Kidney (tissue), 22 donors: ENCODE measurements at places on chromosomes 3 and 15. TPM values are rescaled to one million over a fixed set of nuclear protein-coding genes. Genes with fewer than 3 reads are reported as not detected.

GRCh38 chr15:40942337-40942854 is 10.9 kb upstream of the CHAC1 start:
- H3K4me1 ChIP-seq, result peaks cover 23% of the 10 kb centered on the region
- H3K36me3 ChIP-seq, result no peaks in the 10 kb centered on the region
- no peak for DNase-seq
- peak overlapping the region; percentile 51 for H3K27ac ChIP-seq
- peak overlapping the region; percentile 62 for H3K4me3 ChIP-seq

GRCh38 chr15:86432861-86433260 is 353.2 kb downstream of the AGBL1 start:
- H3K27ac ChIP-seq, result no peak overlapping the region
- no peak overlapping the region for H3K4me3 ChIP-seq
- H3K27me3 ChIP-seq, result no peaks in the 10 kb centered on the region
- H3K4me1 ChIP-seq, result no peaks in the 10 kb centered on the region
- no peak for DNase-seq

DNA sequence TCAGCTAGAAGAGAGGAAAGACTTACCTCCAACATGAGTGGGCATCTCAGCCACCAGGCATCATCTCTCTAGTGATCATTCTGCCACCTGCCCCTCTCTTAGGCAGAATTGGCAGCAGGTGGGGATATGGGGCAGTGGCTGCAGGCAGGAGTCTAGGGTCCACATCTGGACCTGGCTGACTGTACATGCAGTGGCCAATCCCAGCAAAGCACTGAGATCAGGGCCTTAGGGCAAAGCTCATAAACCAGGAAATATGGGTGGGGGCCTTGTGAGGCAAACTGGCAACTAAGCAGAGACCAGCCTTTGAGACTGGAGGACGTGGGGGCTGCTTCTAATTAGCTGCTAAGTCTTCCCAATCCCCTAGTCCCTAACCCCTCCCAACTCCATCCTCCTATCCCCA is 12.9 kb downstream of the POMGNT2 start:
- no peaks in the 10 kb centered on the region for H3K4me1 ChIP-seq
- H3K27me3 ChIP-seq, result no peaks in the 10 kb centered on the region
- no peak overlapping the region for H3K4me3 ChIP-seq
- no peak for DNase-seq

DNA sequence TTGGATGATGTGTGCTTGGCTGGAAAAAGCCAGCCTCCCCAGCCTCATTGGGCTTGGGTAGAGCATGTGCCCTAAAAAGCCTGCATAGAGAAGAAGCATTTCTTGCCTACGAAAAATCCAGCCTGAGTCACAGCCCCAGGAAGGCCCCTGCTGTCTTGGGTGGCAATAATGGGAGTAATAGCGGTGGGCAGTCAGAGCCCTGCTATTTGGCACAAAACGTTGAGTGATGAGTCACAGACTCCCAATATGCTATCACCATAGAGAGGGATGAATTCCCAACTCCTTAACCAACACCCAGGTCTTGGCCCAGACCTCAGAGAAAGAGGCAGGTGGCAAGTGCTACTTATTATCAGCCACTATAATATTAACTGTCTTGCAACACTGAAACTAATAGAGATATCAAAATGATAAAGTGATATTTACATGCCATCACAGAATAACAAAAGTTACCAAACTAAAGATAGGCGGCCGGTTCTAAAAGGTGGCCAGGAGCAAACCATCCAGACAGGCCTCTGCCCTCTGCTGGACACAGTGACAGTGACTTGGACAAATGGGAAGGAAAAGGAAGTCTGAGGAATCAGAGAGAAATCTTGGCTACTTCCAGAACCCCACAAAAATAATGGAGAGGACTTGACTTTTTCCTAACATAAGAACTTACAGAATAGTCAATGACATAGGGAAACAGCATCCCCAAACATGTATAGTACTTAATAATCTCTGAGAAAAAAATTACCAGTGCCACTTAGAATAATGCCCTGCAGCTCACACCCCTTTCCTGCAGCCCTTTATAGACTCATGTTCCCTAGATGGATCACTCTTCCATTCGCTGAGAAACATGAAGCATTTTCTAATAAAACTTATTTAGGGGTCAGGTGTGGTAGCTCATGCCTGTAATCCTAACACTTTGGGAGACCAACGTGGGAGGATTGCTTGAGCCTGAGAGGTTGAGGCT is 51.9 kb upstream of the MUC13 start:
- no peaks in the 10 kb centered on the region for H3K27me3 ChIP-seq
- H3K27ac ChIP-seq, result no peak overlapping the region
- DNase-seq, result peak; percentile 47

GRCh38 chr3:39211332-39212130 is 19.1 kb upstream of the XIRP1 start:
- H3K36me3 ChIP-seq, result no peaks in the 10 kb centered on the region
- H3K4me1 ChIP-seq, result no peaks in the 10 kb centered on the region
- H3K27me3 ChIP-seq, result no peaks in the 10 kb centered on the region

DNA sequence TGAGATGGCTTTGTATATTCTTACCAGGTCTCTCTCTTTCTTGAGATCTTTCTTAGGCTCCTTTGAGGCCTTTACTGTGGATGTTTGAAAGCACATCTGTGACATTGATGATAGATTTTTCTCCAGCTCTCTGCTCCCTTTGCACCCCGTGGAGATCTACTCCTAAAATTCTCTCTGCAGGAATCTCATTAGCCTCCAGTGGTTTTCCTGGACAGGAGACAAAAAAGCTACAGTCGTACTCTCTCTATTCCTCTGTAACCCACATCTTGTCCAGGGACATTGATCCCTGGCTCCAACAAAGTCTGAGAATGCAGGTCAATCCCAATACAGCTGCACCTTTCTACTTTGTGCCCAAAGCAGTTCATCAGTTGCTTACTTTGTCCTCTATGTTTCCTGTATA is 68.2 kb downstream of the RBMS3 start:
- H3K27ac ChIP-seq, result no peak overlapping the region
- no peaks in the 10 kb centered on the region for H3K36me3 ChIP-seq
- H3K27me3 ChIP-seq, result no peaks in the 10 kb centered on the region
- H3K4me3 ChIP-seq, result no peak overlapping the region
- no peak for DNase-seq

DNA sequence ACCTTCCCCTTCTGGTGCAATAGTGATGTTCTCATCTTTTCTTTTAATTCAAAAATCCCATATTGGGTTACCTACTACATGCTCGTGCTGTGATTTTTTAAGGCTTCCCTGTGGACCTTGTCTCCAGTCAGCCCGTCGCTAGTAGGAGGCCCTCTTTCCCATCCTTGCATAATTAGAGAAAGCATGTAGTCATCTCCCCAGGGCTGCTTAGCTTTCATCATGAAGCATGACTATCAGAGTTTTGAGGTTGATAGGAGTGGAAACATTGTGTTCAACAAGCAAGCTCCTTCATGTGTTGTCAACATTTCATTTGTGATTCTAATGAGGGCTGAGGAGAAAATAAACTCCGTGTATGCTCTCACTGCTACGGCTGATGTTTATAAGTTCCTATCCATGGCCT is 8.7 kb upstream of the LRTM1 start:
- H3K4me3 ChIP-seq, result no peak overlapping the region
- no peak for DNase-seq

GRCh38 chr3:161619351-161619750 is 122.7 kb downstream of the OTOL1 start:
- no peaks in the 10 kb centered on the region for H3K27me3 ChIP-seq
- no peaks in the 10 kb centered on the region for H3K36me3 ChIP-seq
- H3K27ac ChIP-seq, result no peak overlapping the region

DNA sequence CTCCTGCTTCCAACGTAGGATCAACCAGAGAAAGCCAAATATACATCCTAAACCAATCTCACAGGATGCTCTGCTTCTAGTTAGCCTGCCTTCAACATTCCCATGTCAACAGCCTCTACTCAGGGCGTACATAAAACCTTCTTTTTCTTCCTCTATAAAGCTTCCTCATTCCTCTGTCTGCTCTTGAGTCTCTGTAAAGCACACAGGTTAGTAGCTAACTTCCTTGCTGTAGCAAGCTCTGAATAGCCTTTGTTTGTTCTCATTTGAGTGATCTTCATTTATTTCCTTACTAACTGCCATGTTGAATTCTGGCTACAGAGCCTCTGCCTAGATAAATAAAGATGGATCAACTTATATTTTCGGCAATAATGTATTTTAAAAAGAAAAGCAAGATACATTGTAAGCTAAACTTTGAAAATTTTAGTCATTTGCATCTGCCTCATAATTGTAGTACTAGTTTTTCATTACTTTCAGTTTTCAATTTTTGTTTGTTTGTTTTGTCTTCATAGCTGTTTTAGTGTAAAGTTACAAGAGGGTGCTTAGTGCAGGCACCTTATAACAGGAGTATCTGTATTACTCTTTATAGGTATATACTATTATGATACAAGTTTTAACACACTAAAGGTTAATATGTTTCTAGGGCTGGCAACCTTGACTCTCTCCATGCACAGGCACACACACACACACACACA is 498.2 kb downstream of the PYDC2 start:
- H3K27ac ChIP-seq, result no peak overlapping the region
- no peaks in the 10 kb centered on the region for H3K27me3 ChIP-seq
- no peaks in the 10 kb centered on the region for H3K36me3 ChIP-seq
- H3K4me1 ChIP-seq, result no peaks in the 10 kb centered on the region
- no peak overlapping the region for H3K4me3 ChIP-seq

DNA sequence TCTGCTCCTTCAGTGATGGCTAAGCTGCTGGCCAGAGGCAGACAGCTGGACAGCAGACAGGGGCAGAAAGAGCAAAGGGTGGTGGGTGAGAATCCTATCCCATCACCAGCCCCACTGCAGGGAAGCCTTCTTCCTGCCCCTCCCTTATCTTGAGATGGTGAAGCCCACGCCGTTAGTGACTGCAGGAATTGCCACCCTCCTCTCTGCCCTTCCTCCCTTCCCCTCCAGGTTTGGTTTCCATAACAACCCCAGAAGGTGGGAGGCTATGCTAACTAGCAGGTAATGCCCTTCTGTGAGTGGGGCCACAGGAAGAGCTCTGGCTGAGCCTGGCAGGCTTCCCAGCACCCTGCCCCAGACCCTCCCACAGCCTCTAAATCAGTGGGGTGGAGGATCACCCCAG is 32.8 kb downstream of the SCN5A start:
- H3K36me3 ChIP-seq, result no peaks in the 10 kb centered on the region
- DNase-seq, result peak; percentile 20
- no peak overlapping the region for H3K4me3 ChIP-seq
- no peaks in the 10 kb centered on the region for H3K4me1 ChIP-seq
- no peaks in the 10 kb centered on the region for H3K27me3 ChIP-seq
- H3K27ac ChIP-seq, result no peak overlapping the region

- no peaks in the 10 kb centered on the region for H3K36me3 ChIP-seq
- no peak for DNase-seq
- no peak overlapping the region for H3K4me3 ChIP-seq
- no peak overlapping the region for H3K27ac ChIP-seq
- H3K4me1 ChIP-seq, result no peaks in the 10 kb centered on the region
Measured at GRCh38 chr3:171688593-171688992, 121.7 kb downstream of the PLD1 start.

- no peaks in the 10 kb centered on the region for H3K27me3 ChIP-seq
- no peak overlapping the region for H3K4me3 ChIP-seq
- H3K27ac ChIP-seq, result no peak overlapping the region
- DNase-seq, result no peak
Measured at GRCh38 chr3:102400142-102400541, 34.7 kb upstream of the ZPLD1 start.

DNA sequence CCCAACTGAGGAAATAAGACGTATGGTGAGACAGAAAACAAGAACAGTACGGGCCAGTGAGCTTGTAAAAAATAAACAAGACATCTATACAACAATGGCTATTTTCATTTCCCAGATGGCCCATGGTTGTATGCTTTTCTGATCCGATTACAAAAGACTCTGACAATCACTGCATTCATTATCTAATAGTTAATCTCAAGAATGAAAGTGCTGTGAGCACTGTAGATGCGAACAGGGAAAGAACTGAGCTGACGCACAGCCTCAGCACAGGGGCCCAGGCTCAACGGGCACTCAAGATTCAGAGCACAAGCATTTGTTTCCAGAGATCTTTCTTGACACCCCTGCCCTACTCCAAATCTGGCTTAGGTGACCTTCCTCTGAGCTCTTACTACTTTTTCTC is 6.9 kb downstream of the MTMR10 start:
- H3K4me3 ChIP-seq, result peak overlapping the region; percentile 50
- DNase-seq, result no peak
- H3K36me3 ChIP-seq, result peaks cover 11% of the 10 kb centered on the region
- H3K4me1 ChIP-seq, result peaks cover 37% of the 10 kb centered on the region
- peak overlapping the region; percentile 43 for H3K27ac ChIP-seq
- no peaks in the 10 kb centered on the region for H3K27me3 ChIP-seq

DNA sequence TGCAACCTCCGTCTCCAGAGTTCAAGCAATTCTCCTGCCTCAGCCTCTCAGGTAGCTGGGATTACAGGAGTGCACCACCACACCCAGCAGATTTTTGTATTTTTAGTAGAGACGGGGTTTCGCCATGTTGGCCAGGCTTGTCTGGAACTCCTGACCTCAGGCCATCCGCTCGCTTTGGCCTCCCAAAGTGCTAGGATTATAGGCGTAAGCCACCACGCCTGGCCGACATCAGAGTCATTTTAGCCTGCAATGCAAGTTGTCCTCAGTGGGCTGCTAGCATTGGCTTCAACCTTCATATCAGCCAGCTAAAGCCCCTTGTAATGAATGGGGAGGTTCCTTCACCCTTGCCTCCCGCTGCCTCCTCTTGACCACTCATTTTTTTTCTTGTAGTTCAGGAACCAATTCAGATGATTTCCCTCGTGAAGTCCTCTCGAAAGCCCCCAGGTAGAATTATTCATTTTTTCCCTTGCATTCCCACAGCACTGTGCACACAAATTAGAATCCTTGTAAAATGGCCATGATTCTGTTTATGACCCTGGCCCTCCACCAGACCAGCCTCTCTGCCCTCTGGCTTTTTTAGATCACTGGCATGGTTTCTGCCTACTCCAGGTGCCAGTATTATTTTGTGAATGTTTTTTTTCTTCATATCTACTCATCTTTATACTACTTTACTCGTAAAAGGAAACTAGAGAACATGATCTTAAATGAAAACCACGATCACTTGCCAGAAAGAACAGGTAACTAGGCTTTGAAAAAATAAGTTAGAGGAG is 29.1 kb downstream of the FLNB start:
- H3K27ac ChIP-seq, result peak overlapping the region; percentile 13
- no peaks in the 10 kb centered on the region for H3K27me3 ChIP-seq
- no peaks in the 10 kb centered on the region for H3K36me3 ChIP-seq
- peaks cover 44% of the 10 kb centered on the region for H3K4me1 ChIP-seq
- DNase-seq, result no peak

- H3K27ac ChIP-seq, result no peak overlapping the region
- DNase-seq, result peak; percentile 72
- H3K27me3 ChIP-seq, result no peaks in the 10 kb centered on the region
- H3K4me1 ChIP-seq, result no peaks in the 10 kb centered on the region
Measured at GRCh38 chr15:23401627-23402026, 45.4 kb downstream of the GOLGA6L2 start.

- H3K27me3 ChIP-seq, result no peaks in the 10 kb centered on the region
- peak; percentile 27 for DNase-seq
- H3K36me3 ChIP-seq, result no peaks in the 10 kb centered on the region
- H3K4me1 ChIP-seq, result no peaks in the 10 kb centered on the region
Measured at GRCh38 chr3:175346573-175347356, 487.6 kb downstream of the NAALADL2 start.

GRCh38 chr3:36196058-36196457 is 184.2 kb upstream of the STAC start:
- H3K27ac ChIP-seq, result no peak overlapping the region
- no peaks in the 10 kb centered on the region for H3K27me3 ChIP-seq
- no peak overlapping the region for H3K4me3 ChIP-seq
- H3K36me3 ChIP-seq, result no peaks in the 10 kb centered on the region
- H3K4me1 ChIP-seq, result no peaks in the 10 kb centered on the region

Gene ASB14
- total RNA-seq, result not detected

Gene FANCD2OS
- not detected for total RNA-seq

Gene INSYN1
- 4.2 TPM for total RNA-seq

Gene STXBP5L
- not detected for total RNA-seq

Gene IL5RA
- 1.1 TPM for total RNA-seq

Gene STAC
- total RNA-seq, result 6.2 TPM

Gene CCDC80
- total RNA-seq, result 57.5 TPM
